Uterus (tissue), 4 donors: ENCODE measurements at places on chromosomes 6 and 20. TPM values are rescaled to one million over a fixed set of nuclear protein-coding genes. Genes with fewer than 3 reads are reported as not detected.

DNA sequence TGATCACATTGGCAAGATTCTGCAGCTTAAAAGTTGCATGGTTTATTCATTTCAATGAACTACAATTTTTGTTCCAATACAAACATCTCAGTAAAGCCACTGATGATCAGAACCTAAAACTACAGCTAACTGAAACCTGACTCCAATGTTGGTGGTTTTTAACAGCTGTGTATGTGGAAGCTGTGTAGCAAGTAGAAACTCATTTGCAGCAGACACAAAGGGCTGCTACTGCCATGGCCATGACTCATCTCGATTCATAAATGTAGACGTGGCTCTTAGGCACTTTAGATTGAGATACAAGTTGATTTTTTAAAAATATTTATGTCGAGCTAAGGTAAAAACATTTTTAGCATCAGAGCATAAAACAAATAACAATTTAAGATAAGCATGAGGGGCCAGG, 19.5 kb upstream of the MAP3K4 start:
- no peak for DNase-seq

LY6G6F gene
- total RNA-seq: not detected

GRCh38 chr20:62614961-62615680, 27.2 kb upstream of the SLCO4A1 start:
- DNase-seq: no peak

SLC35D3 gene
- not detected for total RNA-seq

EPPIN gene
- 0.97 TPM for total RNA-seq

DNA sequence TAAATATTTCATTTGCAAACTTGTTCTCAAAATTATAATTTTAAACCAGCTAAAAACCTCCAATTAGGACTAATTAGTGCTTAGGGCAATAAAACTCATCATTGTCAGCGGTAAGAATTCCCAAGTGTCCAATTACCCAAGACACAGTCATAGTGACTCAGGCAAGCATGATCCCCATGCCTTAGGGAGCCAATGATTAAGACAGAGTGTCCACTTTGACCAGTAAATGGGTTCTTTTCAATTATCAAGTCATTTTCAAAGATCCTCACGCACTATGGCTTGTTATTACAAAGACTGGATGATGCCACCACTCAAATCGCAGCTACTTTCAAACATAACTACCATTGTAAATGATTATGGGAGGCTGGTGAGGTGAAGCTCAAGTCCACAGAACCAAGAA, 114.0 kb downstream of the BFSP1 start:
- DNase-seq: no peak

- DNase-seq: no peak
These were observed 6.6 kb downstream of the NTSR1 start for GRCh38 chr20:62715201-62715600.

GRCh38 chr6:43871284-43871683, 101.3 kb downstream of the VEGFA start:
- no peak for DNase-seq

DNA sequence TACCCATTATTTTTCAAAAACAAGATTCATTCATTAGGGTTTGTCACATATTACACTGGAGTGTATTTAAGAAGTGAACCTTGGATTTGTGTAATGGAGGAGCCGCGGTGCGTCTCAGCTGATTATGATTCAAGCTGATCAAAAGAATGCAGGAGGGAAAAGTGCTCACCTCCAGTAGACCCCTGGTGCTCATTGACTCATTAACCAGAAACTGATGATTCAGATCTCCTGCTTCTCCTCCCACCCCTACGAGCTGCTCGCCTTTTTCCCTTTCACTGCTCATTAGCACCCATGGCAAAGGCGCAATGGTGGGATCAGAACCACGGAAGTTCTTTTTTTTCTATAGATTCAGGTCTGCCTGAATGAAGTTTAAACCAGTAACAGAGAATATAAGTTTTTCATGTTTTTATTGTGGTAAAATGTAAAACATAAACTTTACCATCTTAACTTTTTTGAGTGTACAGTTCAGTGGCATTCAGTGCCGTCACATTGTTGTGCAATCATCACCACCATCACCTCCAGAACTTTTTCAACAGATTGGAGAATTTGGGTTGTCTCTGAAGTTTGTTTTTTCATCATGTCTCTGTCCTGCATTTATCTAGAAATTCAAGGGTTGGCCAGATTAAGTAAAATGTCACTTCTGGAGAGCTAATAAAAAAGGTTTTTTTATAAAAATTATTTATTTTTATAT, 101.6 kb downstream of the LINC00237 start:
- no peak for DNase-seq

DNA sequence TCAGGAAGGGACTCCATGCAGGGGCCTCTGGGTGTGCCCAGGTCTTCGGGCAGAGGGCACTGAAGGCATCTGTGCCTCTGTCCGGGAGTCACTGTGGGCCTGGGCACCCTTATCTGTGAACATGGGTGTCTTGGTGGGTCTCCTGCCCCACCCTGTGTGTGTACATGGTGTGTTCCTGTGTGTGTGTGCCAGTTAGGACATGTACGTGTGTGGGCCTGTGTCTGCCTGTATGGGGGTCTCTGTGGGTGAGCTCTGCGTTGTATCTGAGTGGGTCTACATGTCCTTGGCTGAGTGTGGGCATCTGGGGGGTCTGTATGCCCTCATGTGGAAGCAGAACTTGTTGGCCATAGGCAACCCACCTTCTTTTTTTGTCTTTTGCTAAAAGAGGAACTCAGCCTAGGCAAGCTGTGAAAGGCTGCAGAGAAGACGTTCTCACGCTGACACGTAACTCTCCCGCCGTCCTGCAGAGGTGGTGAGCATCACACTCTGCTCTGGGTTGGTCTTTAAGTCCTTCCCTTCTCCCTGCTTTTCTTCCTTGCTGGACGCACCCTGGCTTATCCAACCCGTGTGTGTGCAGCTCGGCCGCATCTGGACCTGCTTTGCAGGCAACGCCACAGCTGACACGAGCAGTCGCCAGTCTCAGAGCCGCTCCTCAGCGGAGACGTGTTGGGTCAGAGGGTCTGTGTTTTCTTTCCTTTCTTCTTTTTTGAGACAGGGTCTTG, 532 bp upstream of the NPBWR2 start:
- no peak for DNase-seq

GRCh38 chr6:50939931-50940330, 121.3 kb downstream of the TFAP2B start:
- no peak for DNase-seq

MUCL3 gene
- under 0.01 TPM for total RNA-seq

DNA sequence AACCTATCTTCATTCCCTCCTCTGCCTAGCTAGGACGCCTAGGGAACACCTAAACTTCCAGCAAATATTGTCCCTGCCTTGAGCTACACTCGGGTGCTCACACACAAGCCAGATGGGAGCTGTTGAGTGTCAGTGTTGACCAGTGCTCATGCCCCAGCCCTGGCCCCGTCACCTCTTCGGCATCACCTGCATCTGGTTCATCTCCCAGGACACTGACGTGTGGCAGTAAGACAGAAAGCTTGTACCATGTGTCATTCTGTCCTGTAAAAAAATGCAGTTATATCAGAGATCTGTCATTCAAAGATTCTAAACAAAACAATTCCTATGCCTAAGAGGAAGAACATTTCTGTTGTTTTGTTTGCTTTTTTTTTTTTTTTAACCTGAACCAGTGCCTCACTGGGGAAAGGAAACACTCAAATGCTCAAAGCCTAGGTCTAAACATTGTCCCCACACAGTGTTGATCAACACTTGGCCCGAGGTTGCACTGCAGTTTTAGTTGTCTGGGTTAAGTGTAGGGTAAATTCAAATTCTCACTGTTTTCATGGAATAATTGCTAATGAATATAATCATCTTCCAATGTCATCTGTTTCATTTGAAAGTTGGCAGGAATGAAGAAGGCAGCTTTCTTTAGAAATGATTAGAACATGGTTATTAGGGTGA, 102.7 kb upstream of the SASH1 start:
- DNase-seq: no peak

DNA sequence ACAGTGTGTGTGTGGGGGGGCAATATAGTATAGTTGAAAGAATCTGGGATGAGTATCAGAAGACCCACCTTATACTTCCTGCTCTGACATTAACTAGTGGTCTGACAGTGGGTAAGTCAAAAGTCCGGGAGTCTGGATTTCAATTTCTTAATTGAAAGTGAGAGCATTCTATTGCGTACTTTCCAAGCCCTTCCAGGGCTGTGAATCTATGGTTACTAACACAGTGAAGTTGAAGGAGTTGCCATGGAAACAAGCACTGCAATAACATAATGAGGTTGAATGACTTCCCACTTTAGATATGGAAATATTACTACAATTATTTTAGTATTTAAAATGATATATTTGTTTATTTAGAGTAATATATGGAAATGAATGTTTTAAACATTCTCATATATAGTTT, 80.2 kb downstream of the MLIP start:
- no peak for DNase-seq

GRCh38 chr6:35532126-35532525, 19.4 kb upstream of the TULP1 start:
- DNase-seq: no peak

GRCh38 chr20:46552460-46553420, 2.3 kb upstream of the OCSTAMP start:
- DNase-seq: no peak

DEFB132 gene
- not detected for total RNA-seq

CYP39A1 gene
- total RNA-seq: 3.8 TPM

GRCh38 chr6:143167224-143167623, 106.5 kb downstream of the AIG1 start:
- DNase-seq: no peak

NKAIN4 gene
- not detected for total RNA-seq

DNA sequence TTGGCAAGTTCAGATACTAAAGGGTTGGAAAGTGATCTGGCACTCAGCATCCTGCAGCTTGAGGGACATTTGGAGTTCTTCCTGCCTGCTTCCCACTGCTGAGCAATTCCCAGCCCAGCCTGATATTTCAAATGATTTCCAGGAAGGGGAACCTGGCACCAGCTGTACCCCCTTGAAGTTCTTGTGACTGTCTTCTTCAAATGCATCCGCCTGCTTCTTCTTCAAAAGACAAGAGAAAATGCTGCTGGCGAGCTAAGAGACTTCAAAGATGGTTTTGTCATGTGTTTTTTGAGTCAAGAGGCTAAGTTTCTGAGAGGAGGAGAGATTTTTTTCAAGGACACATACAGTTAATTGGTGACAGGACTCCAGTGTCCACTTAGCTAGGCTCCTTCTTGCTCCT, 42.6 kb upstream of the B4GALT5 start:
- DNase-seq: no peak

- peak; percentile 41 for DNase-seq
These were observed 741 bp downstream of the PTPN1 start for GRCh38 chr20:50510706-50511542.

- DNase-seq: peak; percentile 47
These were observed 672 bp downstream of the SIRPA start for GRCh38 chr20:1895674-1896483.

GRCh38 chr20:45051204-45052060, 49.5 kb downstream of the KCNS1 start:
- DNase-seq: no peak

BNIP5 gene
- not detected for total RNA-seq

DNA sequence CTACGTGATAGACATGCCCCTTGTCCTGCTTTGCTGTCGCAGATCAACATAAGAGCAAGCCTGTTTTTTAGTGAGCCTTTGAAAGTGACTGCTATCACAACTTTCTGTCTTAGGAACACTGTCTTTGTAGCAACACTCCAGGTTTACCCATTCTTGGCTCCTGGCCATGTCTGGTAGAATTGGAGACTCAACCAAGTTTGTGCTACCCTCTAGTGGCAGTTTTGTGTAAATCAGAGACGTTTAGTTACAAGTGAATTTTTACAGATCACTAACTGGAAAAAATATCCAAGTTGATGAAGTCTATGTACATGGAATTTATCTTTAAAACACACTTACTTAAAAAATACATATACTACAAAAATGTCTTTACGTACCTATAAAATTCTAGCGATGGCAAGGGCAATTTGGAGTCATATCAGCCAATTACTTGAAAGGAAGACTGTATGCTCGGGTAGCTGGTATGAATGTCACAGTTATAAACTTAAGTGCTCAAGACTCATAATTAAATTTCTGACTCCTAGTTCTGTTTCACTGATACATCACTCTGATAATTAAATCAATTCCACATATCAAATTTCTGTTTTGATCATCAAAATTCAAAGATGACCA, 101.4 kb downstream of the ADGB start:
- peak; percentile 68 for DNase-seq

DNA sequence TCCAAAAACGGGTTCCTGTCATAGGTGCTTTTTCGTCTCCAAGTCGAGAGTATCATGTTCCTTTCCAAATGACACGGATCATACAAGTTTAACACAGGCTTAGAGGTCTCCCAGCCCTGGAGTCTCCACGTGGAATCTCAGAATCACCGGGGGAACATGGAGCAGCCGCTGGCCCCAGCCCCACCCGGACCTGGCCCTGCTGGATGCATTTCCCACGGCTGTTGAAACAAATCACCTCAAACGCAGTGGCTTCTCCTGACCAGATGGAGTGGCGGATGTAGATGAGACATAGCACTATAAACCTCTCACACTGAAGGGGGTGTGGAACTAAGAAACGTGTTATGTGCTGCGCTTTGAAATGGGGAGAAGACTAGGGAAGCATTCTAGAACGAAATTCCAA, 70.0 kb upstream of the FRMD1 start:
- DNase-seq: no peak

FAM83C gene
- not detected for total RNA-seq

DNA sequence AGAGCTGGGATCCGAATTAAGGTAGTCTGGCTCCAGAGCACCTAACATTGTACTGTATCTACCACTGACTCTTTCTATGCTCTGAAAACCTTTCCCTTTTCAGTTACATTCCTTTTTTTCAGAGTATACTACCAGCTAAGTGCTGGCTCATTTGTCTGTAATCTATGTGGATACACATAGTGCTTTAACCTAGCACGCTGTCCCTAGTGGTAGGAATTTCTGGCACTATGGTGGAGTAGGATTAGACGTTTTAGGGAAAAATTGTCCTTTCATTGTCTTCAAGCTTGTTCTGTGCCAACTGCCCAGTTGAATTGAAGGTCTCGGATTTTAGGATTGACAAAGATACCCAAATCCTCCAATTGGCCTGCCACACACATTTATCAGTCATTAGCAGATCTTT, 259.1 kb upstream of the FERMT1 start:
- no peak for DNase-seq

DNA sequence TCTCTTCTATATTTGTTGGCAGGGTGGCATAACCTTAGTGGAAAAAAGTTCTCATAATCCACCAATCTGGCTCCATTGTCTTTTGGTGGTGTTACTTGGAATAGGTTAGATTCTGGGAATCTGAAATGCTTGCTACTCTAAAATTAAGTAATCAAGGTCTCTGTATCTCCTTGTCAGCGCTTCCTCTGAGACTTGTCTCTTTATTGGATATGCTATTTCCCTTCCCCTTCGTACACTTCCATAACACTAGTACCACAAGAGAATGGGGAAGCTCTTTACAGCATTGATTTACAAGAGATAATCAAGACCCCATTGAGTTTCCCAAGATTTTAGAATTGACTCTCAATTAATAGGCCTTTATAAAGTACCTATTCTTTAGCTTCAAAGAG, 280.2 kb downstream of the ADGB start:
- DNase-seq: no peak

TGM3 gene
- 0.21 TPM for total RNA-seq
